Stimulated activated CD4-positive, alpha-beta T cell treated with anti-CD3 and anti-CD28 coated beads, TNF-alpha, amount 100 ng/mL, for 24 hours (primary cell): ENCODE measurements at places on chromosomes 7 and 10.

DNA sequence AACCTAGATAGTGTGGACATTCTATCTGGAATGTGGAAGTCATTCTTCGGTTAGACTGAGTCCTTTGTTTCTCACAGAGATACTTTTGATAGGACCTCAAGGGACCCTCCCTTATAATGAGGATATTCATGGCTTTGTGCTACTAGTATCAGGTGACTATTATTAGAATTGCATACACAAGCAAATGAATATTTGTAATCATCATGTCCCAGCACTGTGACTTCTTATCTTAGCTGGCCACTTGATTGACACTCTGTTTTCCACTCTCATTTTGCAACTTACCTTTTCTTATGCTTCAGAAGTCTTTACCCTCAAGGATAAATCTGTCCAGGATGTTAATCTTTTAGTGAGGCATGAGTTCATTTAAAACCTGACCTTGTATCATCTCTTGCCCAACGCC is 268.2 kb upstream of the FZD1 start:
- DNase-seq, result no peak

- DNase-seq, result peak; percentile 52
Measured at GRCh38 chr10:6204063-6204340, 1.3 kb downstream of the PFKFB3 start.

GRCh38 chr10:113384181-113384580 is 168.7 kb upstream of the HABP2 start:
- no peak for DNase-seq

GRCh38 chr10:77909749-77910375 is 16.7 kb downstream of the DLG5 start:
- no peak for DNase-seq

DNA sequence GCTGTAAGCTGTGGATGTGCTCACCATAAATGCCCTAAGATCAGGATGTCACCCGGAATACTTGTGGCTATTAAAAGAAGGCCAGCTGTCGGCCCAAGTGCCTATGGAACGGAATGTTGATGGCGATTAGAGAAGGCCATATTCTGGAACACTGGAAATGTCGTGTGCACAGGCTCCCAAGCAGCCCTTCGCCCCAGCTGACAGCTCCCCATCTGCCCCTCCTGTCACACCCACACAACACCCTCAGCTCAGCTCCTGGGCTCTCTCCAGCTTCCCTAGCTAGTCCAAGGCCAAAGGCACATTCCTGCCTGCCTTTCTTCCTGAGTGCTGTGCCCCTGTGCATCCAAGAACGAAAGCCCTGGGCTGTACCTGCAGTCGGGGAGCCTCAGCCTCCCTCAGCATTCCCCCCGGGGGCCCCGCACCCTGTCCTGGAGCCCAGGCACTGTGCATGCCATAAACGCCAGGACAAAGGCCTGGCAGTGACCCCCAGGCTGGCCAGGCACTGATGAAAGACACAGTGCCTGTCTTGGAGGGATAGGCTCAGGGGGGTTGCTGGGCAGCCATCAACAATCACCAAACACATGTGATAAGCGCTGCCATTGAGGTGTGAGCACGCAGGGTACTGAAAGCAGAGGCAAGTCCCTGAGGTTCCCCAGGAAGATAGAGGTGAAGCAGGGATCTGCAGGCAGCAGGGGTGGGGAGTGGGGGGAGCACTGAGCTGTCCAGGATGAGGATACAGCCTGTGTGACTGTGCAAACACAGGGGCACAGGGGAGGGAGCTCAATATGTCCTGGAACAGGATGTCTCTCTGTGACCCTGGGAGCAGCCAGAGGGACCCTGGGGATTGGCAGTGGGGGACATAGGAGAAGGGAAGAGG is 3.7 kb upstream of the LDB3 start:
- no peak for DNase-seq

- no peak for DNase-seq
Measured at GRCh38 chr7:45162943-45163691, 5.5 kb downstream of the RAMP3 start.

DNA sequence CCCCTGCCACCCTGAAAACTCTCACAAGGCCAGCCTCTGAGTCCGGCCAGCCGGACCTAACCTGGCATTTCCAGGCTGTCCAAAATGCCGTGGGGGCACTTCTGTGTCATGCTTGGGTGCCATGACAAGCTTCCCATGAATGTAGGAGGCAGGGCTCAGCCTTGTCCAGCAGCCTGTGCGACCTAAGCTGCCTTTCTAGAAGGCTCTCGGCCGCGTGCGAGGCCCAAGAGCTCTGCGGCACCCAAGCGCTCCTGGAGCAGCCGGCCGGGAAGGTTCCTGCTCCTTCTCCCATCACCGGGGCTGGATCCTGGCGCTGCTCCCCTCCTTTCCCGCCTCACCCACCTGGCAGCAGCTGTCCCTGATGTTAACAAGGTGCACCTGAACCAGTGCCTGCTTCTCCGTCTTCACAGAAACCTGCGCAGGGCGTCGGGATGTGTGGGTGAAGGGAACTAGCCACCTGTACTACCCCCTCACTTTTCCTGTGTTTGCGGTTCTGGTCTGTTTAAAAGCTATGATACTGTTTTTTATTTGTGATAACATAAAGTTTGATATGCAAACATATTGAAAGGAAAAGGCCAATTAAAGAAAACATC is 6.1 kb downstream of the GPER1 start:
- DNase-seq, result no peak

DNA sequence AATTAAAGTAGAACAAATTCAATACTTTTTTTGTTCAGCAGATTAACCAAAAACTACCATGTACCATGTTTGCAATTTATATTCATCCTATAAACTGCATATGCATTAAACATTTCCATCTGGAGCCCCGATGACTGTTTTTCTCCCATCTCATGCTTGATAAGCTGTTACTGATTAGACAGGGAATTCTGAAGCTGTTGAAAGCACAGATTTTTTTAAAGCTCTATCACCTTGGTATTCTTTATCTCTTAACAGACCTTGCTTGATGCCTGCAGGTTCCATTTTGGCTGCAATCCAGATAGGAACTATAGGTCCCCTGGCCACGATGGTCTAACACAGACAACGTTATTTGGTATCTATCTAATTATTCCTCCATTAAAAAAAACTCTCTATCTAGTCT is 961.7 kb downstream of the CNTNAP2 start:
- no peak for DNase-seq

DNA sequence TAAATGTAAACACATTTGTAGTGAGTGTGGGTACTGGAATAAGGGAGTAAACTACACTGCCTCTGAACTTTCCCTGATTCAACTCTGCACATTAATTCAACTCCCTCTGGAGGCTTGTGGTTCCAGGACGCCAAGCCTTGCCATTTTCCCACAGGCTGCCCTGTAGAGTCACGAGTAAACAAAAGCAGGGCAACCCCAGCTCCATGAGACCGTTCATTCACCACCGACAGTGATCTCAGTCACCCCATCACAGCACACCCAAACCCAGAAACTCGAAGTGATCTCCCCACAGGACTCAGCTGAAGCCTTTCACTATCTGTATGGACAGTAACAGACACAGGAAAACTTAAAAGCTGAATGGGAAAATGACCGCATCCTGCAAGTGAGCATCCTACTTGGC is 218.8 kb upstream of the FRMD4A start:
- no peak for DNase-seq

- DNase-seq, result no peak
Measured at GRCh38 chr10:80275756-80276155, 13.7 kb downstream of the MAT1A start.

- no peak for DNase-seq
Measured at GRCh38 chr7:104552102-104552501, 223.7 kb downstream of the LHFPL3 start.

DNA sequence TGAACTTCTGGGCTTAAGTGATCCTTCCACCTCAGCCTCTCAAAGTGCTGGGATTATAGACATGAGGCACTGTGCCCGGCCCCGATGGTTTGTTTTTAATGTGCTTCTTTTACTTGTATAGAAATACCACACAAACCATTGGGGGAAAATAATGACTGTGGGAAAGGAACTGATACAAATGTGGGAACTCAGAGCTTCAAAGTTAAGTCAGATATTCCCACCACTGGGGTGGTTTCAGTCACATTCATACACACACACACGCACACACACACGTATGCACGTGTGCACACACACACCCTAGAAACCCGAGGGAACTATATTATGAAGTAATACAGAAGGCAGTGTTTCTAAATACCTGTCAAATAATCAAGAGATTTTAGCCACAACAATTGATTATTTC is 17.0 kb downstream of the CPA4 start:
- no peak for DNase-seq

GRCh38 chr10:112977426-112977898 is 27.4 kb downstream of the TCF7L2 start:
- DNase-seq, result no peak

GRCh38 chr10:124648738-124649137 is 95.4 kb downstream of the FAM53B start:
- peak; percentile 25 for DNase-seq

DNA sequence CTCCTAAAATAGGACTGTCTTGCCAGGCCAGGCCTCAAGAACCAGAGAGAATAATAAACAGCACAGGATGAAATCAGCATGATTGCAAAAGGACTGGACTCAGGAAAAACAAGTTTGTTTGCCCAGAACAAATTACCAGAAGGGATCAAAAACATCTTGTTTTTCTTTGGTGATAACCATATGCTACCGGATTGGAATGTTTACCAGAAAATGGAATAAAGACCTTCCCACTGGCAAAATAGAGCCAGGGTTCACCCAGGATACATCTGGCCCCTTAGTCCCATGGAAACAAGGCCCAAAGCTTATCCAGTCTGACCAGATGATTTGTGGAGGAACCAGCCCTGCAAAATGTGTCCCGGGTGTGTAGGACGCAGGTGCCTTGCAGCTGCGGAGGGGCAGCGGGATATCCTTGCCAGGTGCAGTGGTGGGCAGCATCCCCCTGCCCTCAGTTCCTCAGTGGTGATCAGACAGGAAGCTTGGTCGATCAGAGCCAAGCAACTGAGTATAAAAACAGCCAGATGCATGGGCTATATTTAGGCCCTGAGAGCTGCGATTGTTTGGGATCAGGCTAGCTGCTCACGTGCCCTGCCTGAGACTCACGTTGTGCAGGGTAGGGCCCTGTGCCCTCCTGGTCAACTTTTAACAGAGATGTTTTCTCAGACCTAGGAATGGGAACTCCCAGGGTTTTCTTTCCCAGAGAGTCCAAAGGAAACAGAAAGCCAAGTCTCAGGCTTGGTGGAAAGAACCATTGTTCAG is 4.6 kb upstream of the ZNF22 start:
- no peak for DNase-seq

DNA sequence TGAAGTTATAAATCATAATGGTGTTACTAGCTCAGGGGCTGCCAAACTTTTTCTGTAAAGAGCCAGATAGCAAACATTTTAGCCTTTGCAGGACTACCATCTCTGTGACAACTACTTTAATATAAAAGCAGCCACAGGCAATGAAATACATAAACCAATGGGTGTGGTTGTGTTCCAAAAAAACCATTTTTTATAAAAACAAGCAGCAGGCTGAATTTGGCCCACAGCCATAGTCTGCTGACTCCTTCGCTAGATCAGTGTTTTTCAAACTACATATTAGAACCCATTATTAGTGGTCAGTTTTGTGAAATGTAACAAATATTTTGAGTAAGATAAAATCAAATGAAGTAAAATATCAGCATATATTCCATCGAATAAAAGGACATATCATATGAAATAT is 13.6 kb downstream of the GNG11 start:
- no peak for DNase-seq

DNA sequence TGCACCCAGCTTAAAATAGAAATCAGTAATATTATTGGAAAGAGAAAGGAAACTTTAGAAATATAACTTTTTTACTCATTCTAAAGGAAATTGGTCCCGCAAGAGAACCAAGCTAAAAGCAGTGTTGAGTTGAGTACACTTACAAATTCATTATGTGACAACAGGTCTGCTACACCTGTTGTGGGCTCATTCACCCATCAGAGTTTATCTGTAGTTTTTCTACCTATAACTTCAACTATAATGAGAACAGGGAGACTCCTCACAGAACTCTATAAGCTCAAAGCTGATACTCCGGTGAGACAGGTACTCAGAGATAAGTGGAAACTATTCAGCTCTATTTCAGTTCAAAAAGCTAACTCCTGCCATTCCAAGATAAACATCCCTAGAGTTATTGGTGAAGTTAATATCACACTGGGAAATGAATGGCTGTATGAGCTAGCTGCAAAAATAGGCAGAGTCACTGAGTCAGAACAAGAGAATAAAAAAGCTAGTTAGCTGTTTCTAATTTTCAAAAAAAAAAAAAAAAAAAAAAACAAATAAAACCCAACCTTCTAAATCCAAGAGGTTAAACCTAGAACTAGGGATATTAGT is 121.3 kb downstream of the PPP1R3A start:
- no peak for DNase-seq

GRCh38 chr10:86371691-86372090 is 5.1 kb upstream of the GRID1 start:
- no peak for DNase-seq

DNA sequence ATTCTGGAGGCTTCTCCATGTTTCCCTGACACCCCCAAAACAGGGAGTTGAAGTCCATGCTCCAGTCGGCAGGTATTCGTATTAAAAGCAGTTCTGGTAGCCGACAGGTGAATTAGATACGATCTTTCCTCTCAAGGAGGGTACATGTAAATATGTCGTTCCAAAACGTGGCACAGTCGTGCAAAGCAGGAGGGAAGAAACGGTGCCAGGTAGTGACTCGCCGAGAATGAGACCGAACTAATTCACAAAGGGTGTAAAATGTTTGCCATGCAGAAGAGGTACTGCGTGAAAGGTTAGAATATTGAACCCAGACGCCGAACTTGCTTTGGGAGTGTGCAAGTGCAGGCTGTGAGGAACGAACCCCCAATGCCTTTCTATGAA is 483 bp downstream of the EDRF1 start:
- no peak for DNase-seq

DNA sequence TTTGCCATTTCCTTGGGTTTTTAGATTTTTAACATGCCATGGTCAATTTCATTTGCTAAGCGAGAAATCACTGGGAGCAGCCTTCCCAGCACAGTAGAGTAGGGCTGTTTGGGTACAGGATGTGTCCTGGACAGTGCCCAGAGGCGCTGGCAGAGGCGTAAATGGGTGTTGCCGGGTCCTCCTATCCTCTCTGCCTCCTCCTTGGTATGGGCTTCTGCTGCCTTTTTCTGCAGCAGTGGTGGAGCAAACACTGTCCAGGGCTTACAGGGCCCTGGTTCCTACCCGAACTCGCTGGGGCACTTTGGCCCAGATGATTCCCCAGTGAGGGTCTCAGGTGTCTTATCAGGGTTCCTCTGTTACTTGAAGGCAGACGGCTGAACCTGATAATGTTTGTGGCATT is 298.3 kb downstream of the RPS24 start:
- no peak for DNase-seq

DNA sequence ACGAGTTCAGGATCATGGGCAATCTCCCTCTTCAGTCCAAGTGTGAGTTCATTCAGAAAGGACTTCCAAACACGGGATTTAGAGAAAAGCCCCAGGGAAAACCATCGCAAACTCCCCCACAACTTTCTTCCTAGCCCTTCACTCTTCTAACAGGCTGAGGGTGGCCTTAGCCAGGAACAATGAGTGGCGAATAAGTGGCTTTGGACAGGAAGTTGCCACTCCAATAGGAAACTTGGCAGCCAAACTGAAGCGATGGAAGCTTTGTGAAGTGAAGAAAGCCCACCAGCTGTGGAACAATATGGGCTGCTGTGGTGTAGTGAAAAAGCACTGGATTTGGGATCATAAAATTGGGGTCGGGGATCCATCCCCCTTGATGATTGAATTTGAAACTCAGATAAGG is 193.2 kb downstream of the TEX36 start:
- no peak for DNase-seq

GRCh38 chr7:128710481-128710880 is 28.7 kb upstream of the CALU start:
- DNase-seq, result no peak

GRCh38 chr10:70753841-70754621 is 31.1 kb downstream of the TBATA start:
- DNase-seq, result no peak

GRCh38 chr10:102133373-102134195 is 744 bp downstream of the PPRC1 start:
- peak; percentile 43 for DNase-seq
